ENCODE measurements at places on chromosomes 6 and 20.

- DNase-seq, result no peak
Measured at GRCh38 chr6:132192631-132193030, 208.6 kb downstream of the MOXD1 start.

DNA sequence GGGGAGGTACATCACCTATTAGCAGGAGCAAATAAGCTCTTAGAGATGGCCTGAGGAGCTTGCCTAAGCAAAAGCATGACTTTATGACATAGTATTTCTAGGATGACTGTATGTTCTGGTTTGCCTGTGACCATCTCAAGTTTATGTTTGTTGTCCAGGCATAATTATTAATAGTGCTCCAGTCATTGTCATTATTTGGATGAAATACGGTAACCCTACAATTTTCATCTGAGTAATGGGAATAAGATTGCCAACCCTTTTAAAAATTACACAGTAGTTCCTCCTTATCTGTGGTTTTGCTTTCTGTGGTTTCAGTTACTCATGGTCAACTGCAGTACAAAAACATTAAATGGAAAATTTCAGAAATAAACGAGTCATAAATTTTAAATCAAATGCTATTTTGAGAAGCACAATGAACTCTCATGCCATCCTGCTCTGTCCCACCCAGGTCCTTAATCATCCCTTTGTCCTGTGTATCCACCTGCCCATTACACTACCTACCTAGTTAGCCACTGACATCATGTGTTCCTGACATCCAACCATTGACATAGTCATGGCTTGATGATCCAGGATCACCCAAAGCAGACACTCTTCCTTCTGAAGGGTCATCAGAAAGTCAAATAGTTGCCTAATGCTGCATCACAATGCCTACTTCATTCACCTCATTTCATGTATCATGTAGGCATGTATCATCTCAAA, 27.0 kb upstream of the TFB1M start:
- DNase-seq, result no peak

GRCh38 chr6:110310861-110311446, 47.2 kb downstream of the METTL24 start:
- no peak for DNase-seq

DNA sequence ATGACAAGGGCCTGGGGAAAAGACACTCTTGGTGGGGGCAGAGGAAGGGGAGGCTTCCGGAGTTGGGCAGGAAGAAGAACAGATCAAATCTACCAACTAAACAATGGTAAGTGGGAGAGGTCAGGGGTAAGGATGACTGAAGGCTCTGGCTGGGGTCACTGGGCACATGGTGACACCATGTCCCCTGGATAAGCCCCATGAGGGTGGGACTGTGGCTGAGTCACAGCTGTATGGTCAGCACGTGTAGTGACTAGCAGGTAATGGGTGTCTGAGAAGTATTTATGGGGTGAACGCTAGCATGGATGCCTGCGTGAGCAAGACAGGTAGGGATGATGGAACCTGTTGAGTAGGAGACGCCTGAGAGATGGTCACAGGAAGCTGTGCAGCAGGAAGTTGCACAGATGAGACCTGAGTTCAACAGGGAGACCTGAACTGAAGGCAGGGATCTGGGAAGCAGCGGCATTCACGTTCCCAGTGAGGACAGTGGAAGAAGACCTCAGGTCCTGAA, 64.5 kb upstream of the SNX9 start:
- DNase-seq, result no peak

DNA sequence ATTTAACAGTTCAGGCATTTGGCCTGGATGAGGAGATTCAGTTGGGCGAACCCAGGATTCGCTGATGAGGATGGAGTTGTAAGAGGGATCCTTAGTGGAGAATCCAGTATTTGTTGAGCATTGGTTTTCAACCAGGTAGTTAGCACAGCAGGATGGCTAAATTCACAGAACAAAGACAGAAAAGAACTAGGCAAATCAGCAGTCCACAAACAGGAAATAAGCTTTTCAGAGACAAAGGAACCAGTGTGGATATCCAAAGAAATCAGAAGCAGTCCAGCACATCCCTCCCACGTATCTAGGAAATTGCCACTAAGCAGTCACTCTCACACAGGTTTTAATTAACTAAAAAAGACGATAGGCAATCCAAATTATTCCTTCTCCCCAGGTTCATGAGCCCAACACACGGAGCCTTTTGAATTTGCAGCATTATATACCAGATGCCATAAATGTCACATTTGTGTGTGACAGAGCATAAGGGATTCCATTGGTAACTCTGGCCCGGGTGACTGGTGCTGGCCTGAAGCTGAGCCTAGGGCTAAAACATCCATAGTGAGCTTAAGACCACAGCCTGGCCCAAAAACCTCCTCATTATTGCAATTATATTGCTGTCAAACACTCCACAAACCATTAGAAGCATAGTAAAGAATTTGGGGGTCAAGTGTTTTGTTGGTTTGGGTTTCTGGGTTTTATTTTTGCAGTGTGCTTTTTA, 131.5 kb downstream of the SOBP start:
- DNase-seq, result no peak

GRCh38 chr6:6193221-6193745, 127.2 kb downstream of the F13A1 start:
- no peak for DNase-seq

DNA sequence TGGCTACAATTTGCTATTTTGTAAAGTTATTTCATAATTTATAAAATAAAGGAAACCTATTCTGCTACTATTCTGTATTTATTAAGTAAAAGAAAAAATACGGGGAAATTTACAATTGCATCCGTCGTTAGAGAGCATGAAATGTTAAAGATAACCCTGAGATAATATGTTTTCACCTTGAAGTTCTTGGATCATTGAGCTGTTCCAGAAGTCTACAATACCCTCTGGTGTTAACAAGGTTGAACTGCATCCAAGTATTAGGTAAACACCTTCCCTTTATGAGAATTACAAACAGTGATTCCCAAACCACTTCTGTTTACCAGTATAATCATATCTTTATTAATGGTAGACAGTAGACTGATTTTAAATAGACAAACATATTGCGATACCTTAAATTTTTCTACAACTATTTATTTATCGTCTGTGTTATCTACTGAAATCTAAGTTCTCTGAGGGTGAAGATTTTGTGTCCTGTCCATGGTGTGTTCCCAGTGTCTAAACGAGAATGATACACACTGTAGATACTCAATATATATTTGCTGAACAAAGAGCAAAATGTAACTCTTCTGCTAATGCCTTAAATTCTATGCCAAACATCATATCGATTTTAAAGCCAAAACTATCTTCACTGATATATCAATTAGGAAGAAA, 28.2 kb downstream of the TBC1D32 start:
- DNase-seq, result no peak

DNA sequence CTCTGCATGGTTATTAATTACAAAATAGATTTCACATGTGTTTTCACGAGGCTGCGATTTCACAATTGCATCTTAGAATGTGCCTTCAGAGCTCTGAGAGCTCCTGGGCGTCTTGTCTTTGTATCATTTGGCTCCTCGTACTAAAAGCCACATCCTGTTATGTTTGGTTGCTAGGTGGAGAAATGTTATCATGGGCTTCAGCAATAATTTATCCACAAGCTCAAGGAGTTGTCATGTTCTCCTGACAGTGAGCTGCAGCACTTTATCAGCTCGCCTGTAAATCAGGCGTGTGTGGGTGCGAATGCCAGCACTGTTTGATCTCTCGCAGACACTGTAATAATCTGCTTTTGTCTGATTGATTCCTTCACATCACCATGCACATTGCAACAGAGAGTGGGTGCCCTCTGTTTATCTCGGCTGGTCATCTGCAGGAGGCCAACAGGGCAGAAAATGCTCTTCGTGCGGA, 218.6 kb upstream of the ZFP64 start:
- peak; percentile 63 for DNase-seq

- no peak for DNase-seq
Measured at GRCh38 chr6:135826236-135826804, 25.2 kb upstream of the PDE7B start.

DNA sequence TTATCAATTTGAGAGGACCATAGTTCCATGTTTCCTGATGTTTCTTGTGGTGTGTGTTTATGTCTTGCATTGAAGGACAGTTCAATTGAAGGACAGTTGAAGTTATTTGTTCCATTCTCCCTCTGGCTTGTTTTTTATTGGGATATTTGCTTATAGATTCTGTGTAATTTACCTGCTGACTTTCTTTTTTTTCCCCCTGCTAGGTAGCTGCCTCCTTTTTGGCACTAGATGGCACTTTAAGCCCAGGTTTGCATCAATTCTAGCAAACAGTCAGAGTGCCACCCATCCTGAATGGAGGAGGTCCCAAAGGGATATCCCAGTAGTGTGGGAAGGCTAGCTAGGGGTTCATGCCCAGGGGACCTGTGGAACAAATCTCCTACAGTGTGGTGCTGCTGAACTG, 78.1 kb downstream of the CFAP61 start:
- DNase-seq, result no peak

GRCh38 chr6:152471456-152472265, 165.5 kb downstream of the SYNE1 start:
- DNase-seq, result no peak

DNA sequence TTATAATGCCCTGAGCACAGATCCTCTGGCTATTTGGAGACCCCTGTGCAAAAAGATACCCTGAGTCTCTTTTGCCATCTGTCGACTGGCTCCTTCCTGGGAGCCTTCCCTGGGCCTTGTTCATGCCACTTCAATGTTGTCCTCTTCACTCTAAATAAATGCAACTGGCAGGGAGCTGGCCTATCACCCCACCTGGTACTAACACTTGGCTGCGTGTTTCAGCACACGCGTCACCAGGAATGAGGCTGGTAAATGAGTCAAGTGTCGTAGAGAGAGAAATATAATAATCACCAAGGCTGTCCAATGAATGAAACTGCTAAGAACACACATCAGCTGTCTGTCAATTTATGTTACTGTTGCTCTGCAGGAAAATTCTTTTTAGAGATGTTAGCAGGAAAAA, 374.6 kb upstream of the JARID2 start:
- DNase-seq, result no peak

- no peak for DNase-seq
Measured at GRCh38 chr20:9439806-9440205, 74.6 kb upstream of the LAMP5 start.

GRCh38 chr6:43396408-43397149, 27.1 kb upstream of the ZNF318 start:
- DNase-seq, result no peak

- no peak for DNase-seq
Measured at GRCh38 chr6:34526241-34526972, 29.7 kb downstream of the SPDEF start.

GRCh38 chr6:45959534-45960145, 56.0 kb downstream of the CLIC5 start:
- no peak for DNase-seq

- DNase-seq, result no peak
Measured at GRCh38 chr6:12608016-12608860, 108.3 kb upstream of the PHACTR1 start.

GRCh38 chr20:19463597-19463996, 251.2 kb downstream of the SLC24A3 start:
- no peak for DNase-seq

- DNase-seq, result no peak
Measured at GRCh38 chr20:37337208-37337991, 8.5 kb upstream of the SRC start.

GRCh38 chr20:3658716-3659491, 4.3 kb downstream of the GFRA4 start:
- no peak for DNase-seq

- no peak for DNase-seq
Measured at GRCh38 chr20:38007526-38007925, 25.7 kb downstream of the TTI1 start.

DNA sequence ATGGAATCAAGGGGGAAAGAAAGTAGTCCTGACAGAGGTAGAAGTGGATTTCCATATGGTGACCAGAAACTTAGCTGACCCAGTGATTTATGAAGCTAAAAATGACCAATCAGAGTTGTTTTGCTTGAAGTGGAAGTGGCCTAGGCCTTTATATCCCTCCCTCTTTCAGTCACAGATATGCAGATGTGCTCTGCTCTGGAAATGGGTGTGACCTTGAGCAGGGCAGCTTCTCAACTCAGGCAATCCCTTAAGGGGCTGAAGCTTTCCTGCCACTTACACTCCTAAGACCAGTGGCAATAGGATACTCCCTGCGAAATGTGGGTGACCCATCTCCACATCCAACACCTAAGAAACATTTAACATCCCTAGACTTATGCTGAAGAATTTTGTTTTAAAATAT, 256.6 kb downstream of the EYS start:
- no peak for DNase-seq

GRCh38 chr6:22826961-22827360, 257.6 kb downstream of the HDGFL1 start:
- no peak for DNase-seq

- DNase-seq, result no peak
Measured at GRCh38 chr6:163897030-163897429, 482.5 kb downstream of the QKI start.

DNA sequence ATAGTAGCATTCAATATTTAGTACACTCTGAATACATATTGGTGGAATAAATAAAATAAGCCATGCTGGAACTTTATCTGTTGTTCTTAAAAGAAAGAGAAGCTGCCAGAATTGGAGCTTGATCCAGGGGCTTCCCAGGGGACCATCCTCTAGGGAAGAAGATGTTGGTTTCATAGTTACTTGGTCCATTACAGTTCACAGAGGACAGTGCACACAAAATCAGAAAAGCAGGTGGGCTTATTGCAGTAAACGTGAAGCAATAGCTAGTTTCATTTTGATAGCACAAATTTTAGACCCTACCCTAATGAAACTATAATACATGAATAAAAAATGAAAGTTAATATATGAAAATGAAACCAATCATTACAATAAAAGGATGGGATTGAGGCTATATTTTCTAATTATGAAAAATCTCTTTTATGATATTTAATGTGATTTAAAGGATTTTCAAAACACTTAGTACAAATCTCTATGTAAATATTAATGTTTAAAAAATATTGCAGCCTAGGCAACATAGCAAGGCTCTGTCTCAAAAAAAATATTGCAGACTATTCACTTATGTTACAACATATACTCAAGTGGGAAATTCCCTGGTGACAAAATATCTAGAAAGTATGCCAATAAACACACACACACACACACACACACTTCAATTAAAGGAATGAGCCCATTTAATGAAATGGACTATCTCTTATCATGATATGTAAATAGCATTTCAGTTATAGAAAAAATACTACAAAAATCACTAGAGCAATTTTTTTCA, 227.0 kb upstream of the MARCKS start:
- no peak for DNase-seq

DNA sequence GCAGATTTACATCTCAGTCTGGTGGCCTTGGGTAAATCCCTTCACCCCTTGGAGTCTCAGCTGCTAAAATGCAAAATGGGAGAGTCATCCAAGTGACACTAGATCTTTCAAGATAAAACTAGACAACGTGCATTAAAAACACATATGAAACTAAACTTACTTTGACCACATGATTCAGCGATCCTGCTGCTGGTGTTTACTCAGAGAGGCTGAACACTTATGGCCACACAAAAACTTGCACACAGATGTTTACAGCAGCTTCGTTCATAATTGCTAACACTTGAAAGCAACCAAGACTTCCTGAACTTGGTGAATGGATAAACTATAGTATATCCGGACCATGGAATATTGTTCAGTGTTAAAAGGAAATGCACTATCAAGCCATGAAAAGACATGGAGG, 55.3 kb upstream of the GPR6 start:
- DNase-seq, result no peak

GRCh38 chr6:125742024-125742423, 7.4 kb upstream of the HEY2 start:
- DNase-seq, result no peak

- no peak for DNase-seq
Measured at GRCh38 chr6:41277605-41278004, 8.9 kb downstream of the TREM1 start.

GRCh38 chr20:56929606-56930005, 300.5 kb downstream of the TFAP2C start:
- no peak for DNase-seq

GRCh38 chr6:170136541-170137175, 154.2 kb downstream of the DLL1 start:
- no peak for DNase-seq

Measured in activated CD8-positive, alpha-beta memory T cell treated with anti-CD3 and anti-CD28 coated beads for 24 hours (primary cell).